ENCODE measurements at places on chromosomes 11 and 22. TPM values are rescaled to one million over a fixed set of nuclear protein-coding genes. Genes with fewer than 3 reads are reported as not detected.

APOA4 gene
- not detected for total RNA-seq

GRCh38 chr11:33932721-33933120, 40.8 kb upstream of the LMO2 start:
- H3K27me3 ChIP-seq, result no peaks in the 10 kb centered on the region
- DNase-seq, result no peak
- no peaks in the 10 kb centered on the region for H3K4me1 ChIP-seq
- no peak overlapping the region for H3K27ac ChIP-seq
- H3K4me3 ChIP-seq, result no peak overlapping the region

DNA sequence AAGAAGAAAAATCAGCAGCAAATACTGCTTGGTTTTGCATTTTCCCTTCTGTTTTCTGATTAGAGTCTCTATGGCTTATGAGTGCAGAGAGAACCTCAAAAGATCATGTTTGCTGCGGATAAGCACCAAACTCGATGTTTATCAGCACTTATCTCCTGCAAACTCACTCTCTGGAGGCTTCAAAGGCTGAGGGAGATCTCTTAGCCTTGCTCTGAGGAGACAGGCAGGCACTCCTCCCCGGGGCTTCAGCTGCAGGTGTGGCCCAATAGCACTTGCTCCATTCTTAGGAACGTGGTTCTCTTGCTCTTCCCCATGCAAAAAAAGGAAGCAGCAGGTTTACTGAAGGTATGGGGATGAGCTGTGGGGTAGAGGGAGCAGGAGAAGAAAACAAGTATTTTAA, 45.1 kb downstream of the FLI1 start:
- peak overlapping the region; percentile 52 for H3K27ac ChIP-seq
- peak; percentile 43 for DNase-seq
- H3K4me1 ChIP-seq, result peaks cover 79% of the 10 kb centered on the region
- H3K27me3 ChIP-seq, result no peaks in the 10 kb centered on the region

GRCh38 chr11:63277345-63277943, 34.0 kb upstream of the SLC22A25 start:
- peak; percentile 5 for DNase-seq
- H3K27me3 ChIP-seq, result no peaks in the 10 kb centered on the region
- no peak overlapping the region for H3K27ac ChIP-seq
- H3K4me3 ChIP-seq, result no peak overlapping the region

DNA sequence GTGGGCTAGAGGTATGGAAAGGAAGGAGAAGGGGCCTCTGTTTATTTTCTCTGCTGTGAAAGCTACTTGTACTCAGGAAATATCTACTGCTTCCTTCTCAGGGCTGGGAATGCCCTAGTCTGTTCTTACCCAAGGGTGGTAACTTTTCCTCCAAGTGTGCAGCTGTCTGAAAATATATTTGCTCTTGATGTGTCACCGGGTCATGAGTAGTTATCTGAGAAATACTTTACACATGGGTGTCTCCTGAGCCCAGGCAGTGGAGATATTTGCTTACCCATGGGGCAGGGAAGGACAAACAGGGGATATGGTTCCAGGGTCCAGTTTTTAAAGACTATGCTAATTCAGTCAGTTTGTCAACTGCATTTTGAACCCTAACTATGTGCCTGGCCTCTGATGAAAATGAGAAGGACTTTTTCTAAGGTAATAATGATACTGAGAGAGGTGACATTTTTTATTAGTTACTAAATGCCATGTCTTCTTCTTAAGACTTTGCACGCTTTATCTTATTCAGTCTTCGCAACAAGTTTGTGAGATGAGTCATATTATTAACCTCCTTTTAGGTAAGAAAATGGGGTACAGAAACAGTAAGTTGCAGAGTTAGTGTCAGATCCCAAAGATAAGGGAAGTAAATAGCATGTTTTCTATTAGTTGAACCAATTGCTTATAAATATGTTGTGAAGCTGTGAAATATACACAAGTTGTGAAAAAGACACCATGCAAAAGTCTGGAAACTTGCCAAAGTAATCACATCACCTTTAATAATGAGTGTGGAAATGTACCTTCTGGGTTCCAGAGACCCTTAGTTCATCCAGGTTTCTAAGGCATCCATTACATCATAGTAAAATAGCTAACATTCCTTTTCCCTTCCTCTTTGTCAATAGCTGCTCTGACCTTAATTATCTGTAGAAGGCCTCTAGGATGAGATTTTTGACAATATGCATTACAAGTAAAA, 22.9 kb downstream of the SYTL2 start:
- H3K4me1 ChIP-seq, result peaks cover 5% of the 10 kb centered on the region
- H3K4me3 ChIP-seq, result no peak overlapping the region
- no peak for DNase-seq
- no peaks in the 10 kb centered on the region for H3K36me3 ChIP-seq

All from naive thymus-derived CD4-positive, alpha-beta T cell (primary cell).